ENCODE measurements at places on chromosomes 5 and 9.

GRCh38 chr9:106502930-106503329 is 360.0 kb upstream of the ZNF462 start:
- DNase-seq, result no peak

DNA sequence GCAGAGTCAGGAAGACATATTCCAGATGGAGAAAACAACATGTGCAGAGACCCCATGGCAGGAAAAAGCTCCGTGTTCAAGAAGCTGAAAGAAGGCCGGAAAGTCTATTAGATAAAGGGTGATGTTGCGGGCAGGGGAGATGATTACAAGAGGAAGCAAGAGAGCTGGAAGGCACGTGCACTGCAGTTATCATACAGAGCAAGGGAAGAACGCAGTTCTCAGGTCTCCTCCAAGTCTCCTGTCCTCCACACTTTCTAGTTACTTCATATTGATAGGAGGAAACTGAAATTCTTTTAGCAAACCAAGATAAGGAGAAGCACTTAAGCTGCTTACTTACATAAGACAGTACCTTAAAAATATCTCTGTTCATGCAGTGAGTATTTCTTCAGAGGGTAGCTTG is 58.3 kb upstream of the PLPP6 start:
- no peak for DNase-seq

DNA sequence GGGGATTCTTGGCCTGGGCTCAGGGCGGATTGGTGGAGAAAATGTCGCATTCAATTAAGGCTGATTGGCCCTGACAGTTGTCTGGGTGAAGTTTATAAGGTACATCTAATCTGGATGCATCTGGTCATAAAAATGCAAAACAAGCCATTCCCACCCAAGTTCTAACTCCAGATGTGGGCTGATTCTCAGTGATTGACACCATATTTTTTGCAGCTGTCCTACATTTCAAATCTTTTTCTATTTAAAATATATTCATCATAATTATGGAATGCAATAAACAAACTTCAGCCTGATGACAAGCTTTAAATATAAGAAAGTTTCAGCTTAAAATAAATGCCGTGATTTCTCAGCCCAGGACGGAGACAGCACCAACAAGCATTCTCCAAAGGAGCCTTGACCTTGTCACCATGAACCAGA is 146.4 kb upstream of the SMIM23 start:
- DNase-seq, result no peak

GRCh38 chr5:173657741-173658356 is 41.4 kb upstream of the BOD1 start:
- no peak for DNase-seq

GRCh38 chr9:88539246-88539645 is 4.3 kb downstream of the NXNL2 start:
- DNase-seq, result no peak

GRCh38 chr9:132162764-132163456 is 1.1 kb downstream of the NTNG2 start:
- no peak for DNase-seq

- no peak for DNase-seq
These were observed 43.0 kb upstream of the HSD17B4 start for GRCh38 chr5:119409235-119409815.

- no peak for DNase-seq
These were observed 83.9 kb downstream of the NR2F1-AS1 start for GRCh38 chr5:93497096-93497495.

GRCh38 chr5:24703934-24704333 is 59.2 kb upstream of the CDH10 start:
- DNase-seq, result no peak

DNA sequence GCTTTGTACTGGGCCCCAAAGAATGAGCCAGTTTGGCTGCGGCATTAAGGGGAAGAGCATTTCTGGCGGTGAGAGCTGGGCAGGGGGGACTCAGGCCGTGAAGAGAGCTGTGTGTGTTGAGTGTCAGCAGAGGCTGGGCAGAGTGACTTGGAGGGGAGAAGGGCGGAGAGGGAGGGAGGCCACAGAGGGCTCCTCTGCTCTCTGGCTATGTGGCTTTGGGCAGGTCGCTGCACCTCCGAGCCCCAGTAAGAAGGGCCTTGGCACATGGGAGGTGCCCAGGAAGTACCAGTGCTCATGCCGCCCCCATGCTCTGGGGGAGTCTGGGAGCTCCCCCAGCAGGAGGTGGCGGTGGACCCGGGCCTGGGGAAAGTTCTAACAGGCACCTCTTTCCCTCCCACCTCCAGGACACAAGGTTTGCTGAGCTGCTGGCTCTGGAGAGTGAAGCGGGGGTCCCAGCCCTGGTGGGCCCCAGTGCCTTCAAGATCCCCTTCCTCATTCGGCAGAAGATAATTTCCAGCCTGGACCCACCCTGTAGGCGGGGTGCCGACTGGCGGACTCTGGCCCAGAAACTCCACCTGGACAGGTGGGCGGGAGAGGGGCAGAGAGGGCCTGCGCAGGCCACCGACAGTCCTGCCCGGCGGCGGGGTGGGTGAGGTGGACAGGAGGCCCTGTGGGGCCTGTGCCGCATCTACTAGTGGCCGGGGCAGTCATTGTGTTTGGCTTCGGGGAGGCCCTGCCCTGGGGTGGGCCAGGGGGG is 20.1 kb downstream of the HK3 start:
- DNase-seq, result no peak

DNA sequence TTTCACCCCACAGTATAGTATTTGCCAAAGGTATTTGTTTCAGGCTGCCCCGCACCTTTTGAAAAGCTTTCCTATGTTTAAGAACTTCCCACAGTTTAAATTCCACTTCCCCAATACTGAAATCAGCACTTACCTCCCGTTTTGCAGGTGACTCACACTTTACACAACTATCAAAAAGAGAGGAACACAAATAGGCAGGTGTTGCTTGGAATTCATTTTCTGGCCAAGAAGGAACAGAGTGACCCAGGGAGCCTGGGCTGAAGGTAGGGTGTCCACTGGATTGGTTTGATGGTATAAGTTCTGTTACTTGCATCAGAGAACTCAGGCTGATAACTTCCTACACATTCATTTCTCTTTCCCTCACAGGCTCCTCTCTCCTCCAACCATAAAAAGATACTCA is 60.1 kb upstream of the SLC30A5 start:
- DNase-seq, result no peak

Data from stimulated activated CD4-positive, alpha-beta T cell treated with anti-CD3 and anti-CD28 coated beads, TNF-alpha, amount 100 ng/mL, for 1 hour (primary cell).